ENCODE measurements at places on chromosomes 4 and X.

- no peak for DNase-seq
These were observed 331.5 kb upstream of the PABPC4L start for GRCh38 chr4:134533068-134533467.

DNA sequence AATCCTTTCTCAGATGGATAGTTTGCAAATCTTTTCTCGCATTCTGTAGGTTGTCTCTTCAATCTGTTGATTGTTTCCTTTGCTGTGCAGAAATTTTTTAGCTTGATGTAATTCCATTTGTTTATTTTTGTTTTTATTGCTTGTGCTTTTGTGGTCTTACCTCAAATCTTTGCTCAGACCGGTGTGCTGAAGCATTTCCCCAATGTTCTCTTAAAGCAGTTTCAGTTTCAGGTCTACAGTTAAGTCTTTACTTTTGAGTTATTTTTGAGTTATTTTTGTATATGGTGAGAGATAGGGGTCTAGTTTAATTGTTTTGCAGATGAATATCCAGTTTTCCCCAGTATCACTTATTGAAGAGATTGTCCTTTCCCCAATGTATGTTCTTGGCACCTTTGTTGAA is 18.2 kb upstream of the SLC25A14 start:
- DNase-seq, result no peak

- DNase-seq, result no peak
These were observed 336.1 kb upstream of the BOD1L1 start for GRCh38 chr4:13963601-13964000.

GRCh38 chr4:1172971-1173757 is 781 bp upstream of the SPON2 start:
- DNase-seq, result peak; percentile 35

DNA sequence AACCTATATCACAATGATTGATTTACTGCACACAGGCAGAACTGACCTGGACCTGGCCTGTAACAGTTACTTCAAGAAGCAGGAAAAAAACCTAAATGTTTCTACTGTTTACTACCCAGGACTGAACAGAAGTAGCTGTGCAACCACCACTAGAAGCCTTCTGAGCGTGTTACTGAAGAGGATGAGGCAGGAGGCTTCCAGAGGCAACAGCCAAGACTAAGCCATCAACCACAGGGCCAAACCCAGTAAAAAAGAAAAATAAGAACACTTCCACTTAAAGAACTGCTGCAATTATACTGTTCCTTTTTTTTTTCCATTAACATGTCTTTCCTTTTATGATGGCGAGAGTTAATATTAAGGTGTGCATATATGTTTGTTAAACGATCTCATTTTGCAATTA is 29.4 kb upstream of the TTC29 start:
- DNase-seq, result no peak

- no peak for DNase-seq
These were observed 166.2 kb upstream of the VCX3A start for GRCh38 chrX:6701085-6701484.
